PC-3 (cell line): ENCODE measurements at places on chromosomes 13 and 19. TPM values are rescaled to one million over a fixed set of nuclear protein-coding genes. Genes with fewer than 3 reads are reported as not detected.

CEACAM7 gene
- not detected in 2 replicates for total RNA-seq

CCNE1 gene
- total RNA-seq = 10.0 and 10.9 TPM in 2 replicates

RFPL4AL1 gene
- total RNA-seq = not detected in 2 replicates

DNA sequence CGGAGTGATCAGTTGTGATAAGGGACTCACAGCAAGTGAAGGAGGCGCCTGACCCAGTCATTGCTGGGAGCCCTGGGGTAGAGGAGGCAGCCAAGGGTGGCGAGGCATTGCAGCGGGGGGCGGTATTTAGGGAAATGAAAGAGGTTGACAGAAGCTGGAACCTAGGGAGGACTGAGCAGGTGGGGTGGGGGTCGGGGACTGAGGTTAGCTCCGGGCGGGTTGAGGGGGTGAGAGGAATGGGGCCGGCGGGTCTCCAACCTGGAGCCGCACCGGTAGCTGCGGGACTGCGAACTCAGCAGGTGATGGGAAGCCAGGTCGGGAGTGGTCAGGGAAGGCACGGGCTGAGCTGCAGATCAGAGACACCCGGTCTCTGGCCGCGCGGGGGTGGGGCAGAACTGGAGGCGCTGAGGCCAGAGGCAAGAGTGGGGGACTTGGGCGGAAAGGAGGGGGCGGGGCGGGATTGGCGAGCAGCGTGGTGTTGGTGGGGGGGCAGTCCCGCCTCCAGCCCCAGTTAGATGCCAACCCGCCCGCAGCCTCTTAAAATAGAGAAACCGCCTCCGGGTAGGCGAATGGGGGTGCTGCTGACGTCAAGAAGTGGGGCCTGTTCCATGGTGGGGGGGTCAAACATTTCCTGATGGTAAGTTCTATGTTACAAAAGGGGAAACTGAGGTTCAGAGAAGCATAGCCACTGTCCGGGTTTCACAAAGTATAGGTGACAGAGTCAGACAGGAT lies 1.5 kb downstream of the MAST3 start:
- DNase-seq = no peak
- H3K4me1 ChIP-seq = peaks cover 10% of the 10 kb centered on the region
- peak overlapping the region; percentile 23; the same call in 1 of the 2 replicates for H3K4me3 ChIP-seq
- no peak overlapping the region for H3K27ac ChIP-seq
- no peaks in the 10 kb centered on the region for H3K36me3 ChIP-seq
- no peaks in the 10 kb centered on the region for H3K27me3 ChIP-seq

- H3K27ac ChIP-seq = no peak overlapping the region
- H3K27me3 ChIP-seq = no peaks in the 10 kb centered on the region
- DNase-seq = no peak
Measured at GRCh38 chr19:49475995-49476880, 2.2 kb downstream of the FLT3LG start.

DNA sequence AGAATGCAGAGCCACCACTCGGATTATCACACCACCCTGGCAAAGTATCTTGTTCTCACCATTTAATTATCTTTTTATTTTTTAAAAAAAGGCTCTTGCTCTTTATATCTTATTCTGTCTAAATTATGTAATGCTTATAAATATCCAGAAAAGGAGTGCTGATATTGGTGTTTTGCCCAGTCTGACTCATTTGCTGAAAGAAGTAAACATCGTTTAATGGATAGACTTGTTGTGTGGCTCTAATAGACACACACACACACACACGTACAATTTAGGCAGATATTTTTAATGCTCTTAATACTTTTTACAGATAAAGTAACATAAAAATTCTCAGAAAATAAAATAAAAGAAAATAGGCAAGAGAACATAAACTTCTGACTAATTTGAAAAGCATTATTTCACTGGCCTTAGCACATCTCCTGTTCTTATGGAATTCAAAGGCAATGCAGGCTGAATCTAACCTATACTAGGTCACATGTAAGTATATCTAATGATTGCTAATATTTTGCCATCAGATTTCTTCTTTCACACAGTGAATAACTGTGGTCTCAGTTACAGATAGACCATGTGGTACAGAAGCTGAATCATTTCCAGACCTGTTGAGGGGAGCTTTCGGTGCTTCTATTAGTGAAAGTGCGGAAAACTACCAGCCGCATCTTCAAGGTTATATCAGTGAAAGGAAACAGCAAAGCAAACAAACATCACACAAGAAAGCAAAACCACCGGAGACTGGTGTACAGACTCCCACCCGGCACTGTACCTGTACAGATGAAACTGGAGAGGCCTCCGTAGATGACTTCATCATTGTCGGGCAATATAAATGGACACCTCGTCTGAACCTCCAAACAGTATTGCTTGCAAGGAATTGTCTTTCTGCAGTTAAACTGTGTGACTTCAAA lies 642.1 kb upstream of the ARGLU1 start:
- H3K4me1 ChIP-seq = peaks cover 13% of the 10 kb centered on the region; the same call in 1 of the 2 replicates
- peak; percentile 29 for DNase-seq
- H3K36me3 ChIP-seq = no peaks in the 10 kb centered on the region
- H3K4me3 ChIP-seq = peak overlapping the region; percentile 46; the same call in 1 of the 2 replicates
- no peaks in the 10 kb centered on the region for H3K27me3 ChIP-seq
- no peak overlapping the region for H3K27ac ChIP-seq

DNA sequence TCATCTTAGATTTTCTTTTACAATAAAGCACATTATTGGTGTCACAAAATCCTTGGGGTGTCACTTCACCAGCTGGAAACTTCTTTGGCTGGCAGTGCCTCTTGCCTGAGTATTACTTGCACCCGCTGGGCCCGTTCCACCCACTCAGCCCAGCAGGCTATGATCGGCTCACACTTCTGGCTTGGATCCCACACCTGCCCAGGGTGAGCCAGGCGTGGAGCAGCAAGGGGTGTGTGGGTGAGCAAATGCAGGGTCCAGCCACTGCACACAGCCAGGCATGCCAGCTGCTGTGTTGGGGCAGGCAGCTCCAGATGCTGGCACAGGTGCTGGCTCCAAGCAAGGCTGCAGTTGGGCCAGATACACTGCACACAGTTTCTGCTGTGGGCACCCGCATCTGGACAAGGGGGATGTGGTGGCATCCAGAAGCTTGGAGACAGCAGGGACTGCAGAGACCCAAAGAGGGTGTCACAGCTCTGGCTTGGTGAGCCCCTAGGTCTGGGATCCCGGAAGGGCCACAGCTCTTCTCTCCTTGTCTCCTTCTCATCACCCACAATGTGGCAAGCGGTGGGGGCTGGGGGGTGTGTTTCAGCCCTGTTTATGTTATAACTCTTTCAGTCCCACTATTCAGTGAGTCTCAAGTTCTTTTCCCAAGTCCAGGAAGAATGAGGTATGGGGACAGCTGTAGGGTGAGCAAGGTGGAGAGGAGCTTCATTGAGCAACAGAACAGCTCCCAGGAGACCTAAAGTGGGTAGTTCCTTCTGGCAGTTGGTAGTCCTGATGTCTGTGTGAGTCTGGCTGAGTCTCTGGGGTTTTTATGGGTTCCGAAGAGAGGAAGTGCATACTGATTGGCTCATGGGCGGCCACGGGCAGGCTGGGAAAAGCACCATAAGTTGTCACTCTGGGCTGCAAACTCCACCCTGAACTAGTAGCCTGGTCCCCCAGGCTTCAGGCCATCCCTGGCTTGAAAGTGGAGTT lies 25.3 kb upstream of the TBC1D4 start:
- DNase-seq = no peak
- no peaks in the 10 kb centered on the region for H3K27me3 ChIP-seq
- no peak overlapping the region for H3K4me3 ChIP-seq

DNA sequence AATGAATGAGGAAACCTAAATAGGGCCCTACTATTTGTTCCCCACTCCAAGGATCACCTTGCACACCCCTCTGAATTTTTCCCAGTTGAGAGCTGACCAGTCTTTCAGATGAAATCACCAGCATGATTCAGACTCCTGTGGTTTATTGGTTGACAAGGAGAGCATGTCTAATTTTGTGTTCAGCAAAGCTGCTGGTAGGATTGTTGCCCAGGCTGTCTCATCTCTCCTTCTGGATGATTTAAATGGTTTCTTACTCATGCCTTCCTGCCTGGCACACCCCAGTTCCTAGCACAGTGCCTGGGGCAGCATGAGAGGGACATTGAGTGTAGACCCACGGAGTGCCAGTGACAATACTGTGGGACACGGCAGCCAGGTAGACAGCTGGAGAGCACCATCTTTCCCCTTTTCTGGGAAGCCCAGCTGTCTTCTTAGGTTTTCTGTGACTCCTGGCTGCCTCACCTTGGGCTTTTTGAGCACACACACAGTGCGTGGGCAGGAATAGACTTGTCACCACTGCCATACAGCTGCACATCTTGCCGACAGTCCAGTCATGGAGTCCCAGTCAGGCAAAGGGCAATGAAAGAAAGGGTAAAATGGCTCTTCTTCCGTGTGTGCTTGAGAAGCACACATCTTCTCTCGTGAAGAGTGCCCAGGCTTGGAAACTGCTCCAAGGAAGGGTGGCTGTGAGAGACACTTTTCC lies 12.3 kb downstream of the FGF9 start:
- H3K4me3 ChIP-seq = no peak overlapping the region
- peaks cover 17% of the 10 kb centered on the region; the same call in 1 of the 2 replicates for H3K27me3 ChIP-seq
- peak; percentile 74 for DNase-seq

DNA sequence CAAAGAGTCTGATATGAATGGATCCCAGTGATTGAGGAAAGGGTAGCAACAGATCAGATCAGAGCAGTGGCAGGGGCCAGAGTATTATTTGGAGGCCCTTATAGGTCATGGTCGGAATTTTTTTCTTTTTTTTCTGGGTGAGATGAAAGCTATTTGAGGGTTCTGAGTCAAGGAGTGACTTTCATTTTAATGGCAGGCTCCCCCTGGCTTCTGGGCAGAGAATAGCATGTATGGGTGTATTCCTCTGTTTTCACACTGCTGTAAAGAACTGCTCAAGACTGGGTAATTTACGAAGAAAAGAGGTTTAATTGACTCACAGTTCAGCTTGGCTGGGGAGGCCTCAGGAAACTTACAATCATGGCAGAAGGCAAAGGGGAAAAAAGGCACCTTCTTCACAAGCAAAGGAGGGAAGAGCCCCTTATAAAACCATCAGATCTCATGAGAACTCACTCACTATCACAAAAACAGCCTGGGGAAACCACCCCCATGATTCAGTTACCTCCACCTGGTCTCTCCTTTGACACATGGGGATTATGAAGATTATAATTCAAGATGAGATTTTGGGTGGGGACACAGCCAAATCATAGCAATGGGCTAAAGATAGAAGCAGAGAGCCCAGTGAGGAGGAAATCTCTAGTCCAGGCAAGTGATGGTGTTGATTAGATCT lies 3.0 kb upstream of the SLC6A16 start:
- H3K4me1 ChIP-seq = no peaks in the 10 kb centered on the region
- no peak overlapping the region for H3K27ac ChIP-seq
- no peaks in the 10 kb centered on the region for H3K27me3 ChIP-seq
- H3K36me3 ChIP-seq = no peaks in the 10 kb centered on the region
- DNase-seq = peak; percentile 58
- H3K4me3 ChIP-seq = no peak overlapping the region

DNA sequence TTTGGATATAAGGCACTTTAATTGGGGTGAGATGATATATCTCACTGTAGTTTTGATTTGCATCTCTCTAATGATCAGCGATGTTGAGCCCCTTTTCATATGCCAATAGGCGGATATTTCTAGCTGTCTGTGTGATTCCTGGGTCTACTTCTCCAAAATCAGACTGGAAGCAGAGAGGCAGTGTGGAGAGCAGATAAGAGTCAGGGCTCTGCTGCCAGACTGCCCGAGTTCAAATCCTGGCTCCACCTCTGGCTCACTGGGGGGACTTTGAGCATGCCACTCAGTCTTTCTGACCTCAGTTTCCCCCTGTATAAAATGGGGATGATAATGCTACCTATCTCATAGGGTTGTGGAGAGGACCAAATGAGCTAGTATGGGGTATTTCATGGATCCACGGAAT lies 24.0 kb upstream of the ACP7 start:
- H3K27me3 ChIP-seq = no peaks in the 10 kb centered on the region
- H3K36me3 ChIP-seq = no peaks in the 10 kb centered on the region
- no peak for DNase-seq
- peaks cover 3% of the 10 kb centered on the region; the same call in 1 of the 2 replicates for H3K4me1 ChIP-seq
- H3K4me3 ChIP-seq = no peak overlapping the region

GRCh38 chr13:28353679-28354078 lies 141.2 kb downstream of the FLT1 start:
- no peaks in the 10 kb centered on the region for H3K36me3 ChIP-seq
- H3K27ac ChIP-seq = no peak overlapping the region
- H3K27me3 ChIP-seq = peaks cover 41% of the 10 kb centered on the region
- H3K4me1 ChIP-seq = no peaks in the 10 kb centered on the region

DNA sequence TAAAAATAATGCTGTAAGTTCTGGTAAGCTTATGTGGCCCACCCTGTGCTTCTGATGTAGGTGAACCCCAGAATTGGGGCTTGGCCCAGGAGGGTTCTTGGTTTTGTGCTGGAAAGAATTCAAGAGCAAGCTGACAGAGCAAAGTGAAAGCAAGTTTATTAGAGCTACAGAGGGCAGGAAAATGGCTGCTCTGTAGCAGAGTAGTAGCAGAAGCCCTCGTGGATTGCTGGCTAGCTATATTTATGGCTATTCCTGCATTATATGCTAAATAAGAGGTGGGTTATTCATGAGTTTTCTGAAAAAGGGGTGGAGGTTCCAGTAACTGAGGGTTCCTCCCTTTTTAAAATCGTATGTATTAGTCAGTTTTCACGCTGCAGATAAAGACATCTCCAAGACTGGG lies 20.6 kb upstream of the ZNF599 start:
- H3K4me1 ChIP-seq = no peaks in the 10 kb centered on the region
- no peaks in the 10 kb centered on the region for H3K36me3 ChIP-seq
- DNase-seq = no peak
- no peaks in the 10 kb centered on the region for H3K27me3 ChIP-seq
- H3K27ac ChIP-seq = no peak overlapping the region
- no peak overlapping the region for H3K4me3 ChIP-seq

DNA sequence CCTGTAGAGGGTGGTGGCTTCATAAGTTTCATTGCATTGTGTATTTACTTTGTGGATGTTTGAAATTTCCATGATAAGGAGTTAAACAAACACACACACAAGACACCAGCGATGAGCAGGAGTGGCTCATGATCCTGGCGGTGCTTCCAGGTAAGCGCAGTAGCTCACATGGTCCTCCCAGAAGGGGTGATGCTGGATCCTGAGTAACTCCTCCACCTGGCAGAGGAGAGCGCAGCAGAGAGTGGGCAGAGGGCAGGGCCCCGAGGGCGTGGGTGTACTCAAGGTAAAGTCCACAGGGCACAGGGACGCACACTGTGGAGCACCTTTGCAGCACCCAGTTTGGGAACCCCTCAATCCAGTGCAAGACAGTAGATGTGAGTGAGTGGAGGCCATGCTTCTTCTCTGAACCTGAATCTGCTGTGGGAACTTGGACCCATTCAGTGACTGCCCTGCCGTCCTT lies 54.0 kb downstream of the RFX2 start:
- H3K36me3 ChIP-seq = no peaks in the 10 kb centered on the region
- H3K27ac ChIP-seq = peak overlapping the region; percentile 47
- H3K4me3 ChIP-seq = no peak overlapping the region
- H3K27me3 ChIP-seq = no peaks in the 10 kb centered on the region
- peaks cover 24% of the 10 kb centered on the region for H3K4me1 ChIP-seq

DNA sequence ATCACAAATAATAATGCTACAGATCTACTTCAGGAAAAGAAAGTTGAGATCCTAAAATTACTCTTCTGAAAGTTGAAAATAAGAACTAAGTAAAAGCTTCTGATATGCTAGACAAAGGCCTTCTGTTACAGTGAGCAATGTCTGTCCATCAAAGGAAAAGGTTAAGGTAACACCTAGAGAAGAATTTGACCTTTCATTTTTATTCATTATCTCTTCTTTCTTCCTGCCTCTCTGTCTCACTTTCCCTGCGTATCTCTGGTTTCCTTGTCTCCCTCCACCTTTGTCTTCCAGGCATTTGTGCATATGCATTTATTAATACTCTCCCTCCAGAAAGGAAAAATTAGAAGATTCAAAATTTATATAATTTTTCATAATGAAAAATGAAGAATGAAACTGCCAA lies 49.0 kb downstream of the ZAR1L start:
- DNase-seq = no peak
- peaks cover 12% of the 10 kb centered on the region for H3K4me1 ChIP-seq
- H3K27ac ChIP-seq = no peak overlapping the region
- H3K36me3 ChIP-seq = no peaks in the 10 kb centered on the region
- H3K4me3 ChIP-seq = no peak overlapping the region
- H3K27me3 ChIP-seq = no peaks in the 10 kb centered on the region
